NCI-H1092 (cell line): ENCODE measurements at places on chromosomes 11 and 22.

GRCh38 chr11:94728966-94729751 lies 39.0 kb upstream of the AMOTL1 start:
- no peak for DNase-seq

DNA sequence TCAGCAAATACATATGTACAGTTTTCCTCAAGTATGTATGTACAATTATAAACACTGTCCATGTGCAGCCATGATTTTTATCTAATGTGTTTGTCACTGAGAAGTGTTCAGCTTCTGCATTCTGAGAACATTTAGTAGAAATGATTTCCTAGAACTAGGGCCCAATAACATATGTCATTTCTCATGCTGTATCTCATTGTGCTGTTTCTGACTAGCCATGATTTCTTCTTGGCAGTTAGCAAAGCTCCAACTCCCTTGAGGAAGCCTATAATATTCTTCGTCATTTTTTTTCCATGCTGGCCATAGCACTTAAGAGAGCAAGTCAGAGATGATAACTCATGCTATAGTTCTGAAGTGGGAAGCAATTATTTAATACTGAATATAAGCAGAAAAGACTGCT lies 187.8 kb downstream of the DDX10 start:
- DNase-seq: no peak

- DNase-seq: no peak
Measured at GRCh38 chr11:61749591-61750217, 2.7 kb upstream of the MYRF start.

- DNase-seq: no peak
Measured at GRCh38 chr11:31150011-31150410, 219.5 kb downstream of the DCDC1 start.

DNA sequence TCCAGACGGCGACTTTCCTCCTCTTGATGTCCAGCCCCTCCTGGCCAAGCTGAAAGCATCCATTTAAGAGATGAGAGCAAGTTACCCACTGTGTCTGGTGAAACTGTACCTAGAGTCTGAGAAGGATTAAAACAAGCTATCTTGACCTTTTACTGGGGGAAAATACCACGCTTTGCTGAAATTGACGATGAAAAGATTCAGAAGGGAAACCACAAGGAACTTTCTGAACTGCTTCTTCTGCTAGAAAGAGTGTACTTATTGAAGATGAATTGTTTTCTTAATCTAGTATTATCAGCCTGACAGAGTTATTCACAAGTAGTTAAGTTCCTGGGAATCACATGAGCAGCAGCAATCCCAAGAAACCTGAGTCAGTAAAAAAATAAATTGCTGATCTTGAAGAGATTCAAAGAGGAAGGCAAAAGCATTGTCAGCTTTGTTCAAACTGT lies 13.1 kb upstream of the MS4A6A start:
- no peak for DNase-seq
